Thoracic aorta (tissue), 2 donors: ENCODE measurements at places on chromosomes 16 and 17. TPM values are rescaled to one million over a fixed set of nuclear protein-coding genes. Genes with fewer than 3 reads are reported as not detected.

GRCh38 chr17:29255926-29256522, 9.4 kb downstream of the CRYBA1 start:
- no peak for DNase-seq

Gene TLCD2
- total RNA-seq, result 8.3 TPM

Gene ATP2A3
- 37.2 TPM for total RNA-seq

DNA sequence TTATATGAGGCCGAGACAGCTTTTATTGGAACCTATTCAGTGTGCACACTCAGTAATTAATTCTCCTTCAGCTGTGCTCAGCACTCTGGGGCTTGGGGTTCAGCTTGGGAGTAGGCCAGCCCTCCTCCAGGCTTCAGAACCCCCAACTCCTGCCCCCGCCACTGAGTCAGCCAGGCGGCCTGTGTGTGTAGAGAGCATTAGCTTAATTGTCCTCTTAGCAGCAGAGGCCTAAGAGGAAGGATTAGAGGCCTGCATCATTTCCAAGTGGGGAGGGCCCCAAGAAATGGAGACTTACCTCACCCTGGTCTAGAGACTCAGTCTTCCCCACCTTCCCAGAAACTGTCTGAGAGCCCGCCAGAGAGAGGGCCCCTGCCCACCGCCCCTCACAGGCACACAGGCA, 772 bp downstream of the PRSS53 start:
- DNase-seq, result no peak
